ENCODE measurements at places on chromosomes 4 and X.

DNA sequence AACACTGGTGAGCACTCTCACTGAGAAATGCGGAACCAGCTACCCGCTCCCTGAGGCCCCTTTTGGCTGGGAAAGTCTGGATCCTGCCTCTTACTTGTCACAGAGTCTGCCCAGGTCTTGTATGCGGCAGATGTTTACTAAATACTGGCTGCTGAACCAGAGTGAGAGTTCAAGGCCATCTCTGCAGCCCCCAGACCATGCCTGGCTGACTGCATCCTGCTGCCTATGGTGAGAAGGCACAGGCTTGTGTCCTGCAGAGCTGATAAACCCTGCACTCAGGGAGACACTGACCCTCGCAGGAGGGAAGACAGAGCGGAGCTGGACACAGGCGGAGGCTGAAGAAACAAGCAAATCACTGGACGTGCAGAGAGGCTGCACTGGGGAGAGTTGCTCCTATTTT, 46.5 kb downstream of the JAKMIP1 start:
- DNase-seq: no peak

DNA sequence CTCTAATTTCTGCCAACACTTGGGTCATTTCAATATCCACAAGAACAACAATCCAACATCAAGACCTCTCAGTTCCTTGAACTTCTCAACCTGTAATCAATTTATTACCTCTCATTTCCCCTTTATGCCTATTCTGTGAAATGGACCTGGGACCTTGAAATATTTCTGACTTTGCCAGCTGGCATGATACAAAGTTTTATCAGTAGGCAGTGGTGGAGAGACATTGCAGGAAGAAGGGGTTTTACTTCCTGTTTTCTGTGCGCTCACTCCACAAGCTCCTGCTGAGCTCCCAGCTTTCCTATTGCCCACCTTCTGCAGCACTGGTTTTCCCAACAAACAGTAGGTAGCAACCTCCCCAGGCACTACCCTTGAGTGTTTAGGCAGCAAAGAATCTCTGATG, 3.5 kb upstream of the ARHGEF6 start:
- no peak for DNase-seq

- DNase-seq: no peak
These were observed 669 bp downstream of the TMEM150C start for GRCh38 chr4:82560853-82561785.

GRCh38 chrX:110284159-110284558, 33.7 kb downstream of the AMMECR1 start:
- DNase-seq: no peak

DNA sequence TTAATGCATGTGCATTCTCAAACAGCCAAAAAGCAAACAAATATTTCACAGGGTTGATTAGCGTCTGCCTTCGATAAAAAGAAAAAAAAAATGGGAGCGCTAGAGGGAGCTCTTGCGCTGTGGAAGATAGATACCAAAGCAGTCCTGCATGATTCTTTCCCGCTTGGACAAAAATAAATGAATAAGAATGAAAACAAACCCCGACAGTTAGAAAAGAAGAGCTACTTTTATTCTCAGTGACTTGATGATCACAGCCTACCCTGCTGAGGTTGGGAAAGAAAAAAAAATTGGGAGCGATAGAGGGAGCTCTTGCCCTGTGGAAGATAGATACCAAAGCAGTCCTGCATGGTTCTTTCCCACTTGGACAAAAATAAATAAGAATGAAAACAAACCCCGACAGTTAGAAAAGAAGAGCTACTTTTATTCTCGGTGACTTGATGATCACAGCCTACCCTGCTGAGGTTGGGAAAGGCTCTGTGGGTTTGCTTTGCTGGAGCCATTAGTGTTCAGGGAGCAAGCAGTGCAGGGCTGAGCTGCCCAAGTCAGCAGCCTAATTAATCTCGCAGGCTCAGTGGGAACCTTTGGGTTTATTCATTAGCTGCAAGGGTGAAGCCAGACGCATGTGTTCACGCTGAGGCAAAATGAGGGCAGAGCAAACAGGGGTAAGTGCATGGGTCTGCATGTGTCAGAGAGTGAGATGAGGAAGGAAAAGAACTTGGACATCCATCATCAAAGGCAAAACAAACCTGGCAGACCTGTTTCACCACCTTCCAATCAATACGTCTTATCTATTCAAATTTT, 249.3 kb upstream of the PRKX start:
- no peak for DNase-seq

- DNase-seq: no peak
These were observed 63.8 kb upstream of the HPRT1 start for GRCh38 chrX:134396174-134396573.

- DNase-seq: peak; percentile 69
These were observed 14.5 kb downstream of the SPACA5 start for GRCh38 chrX:48021026-48021900.

GRCh38 chrX:42123369-42123768, 200.0 kb upstream of the CASK start:
- no peak for DNase-seq

GRCh38 chrX:54785901-54786300, 12.2 kb downstream of the ITIH6 start:
- no peak for DNase-seq

- peak; percentile 11 for DNase-seq
These were observed at the start of gene CPE for GRCh38 chr4:165378745-165379677. CPE (plus strand) TSS chr4:165379008; CDS start chr4:165379222, 214 bp downstream.

- DNase-seq: no peak
These were observed 133.0 kb downstream of the PARM1 start for GRCh38 chr4:75065909-75066308.

DNA sequence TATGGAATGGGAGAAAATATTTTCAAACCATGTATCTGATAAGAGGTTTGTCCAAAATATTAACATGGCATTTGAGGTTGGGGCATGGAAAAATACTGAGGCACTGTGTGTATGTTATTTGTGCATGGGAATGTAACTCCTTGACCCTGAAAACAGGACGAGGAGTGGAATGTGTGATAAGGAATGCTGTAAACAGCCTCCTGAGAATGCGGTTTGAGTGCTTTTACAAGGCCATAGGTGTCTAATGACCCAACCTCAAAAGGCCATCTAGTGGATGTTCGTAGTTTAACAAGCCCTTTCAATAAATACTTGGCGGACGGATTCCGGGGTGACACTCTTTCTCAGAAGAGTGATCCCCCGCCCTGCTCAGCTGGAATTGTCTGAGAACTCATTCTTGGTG, 162.9 kb upstream of the USP9X start:
- DNase-seq: no peak

DNA sequence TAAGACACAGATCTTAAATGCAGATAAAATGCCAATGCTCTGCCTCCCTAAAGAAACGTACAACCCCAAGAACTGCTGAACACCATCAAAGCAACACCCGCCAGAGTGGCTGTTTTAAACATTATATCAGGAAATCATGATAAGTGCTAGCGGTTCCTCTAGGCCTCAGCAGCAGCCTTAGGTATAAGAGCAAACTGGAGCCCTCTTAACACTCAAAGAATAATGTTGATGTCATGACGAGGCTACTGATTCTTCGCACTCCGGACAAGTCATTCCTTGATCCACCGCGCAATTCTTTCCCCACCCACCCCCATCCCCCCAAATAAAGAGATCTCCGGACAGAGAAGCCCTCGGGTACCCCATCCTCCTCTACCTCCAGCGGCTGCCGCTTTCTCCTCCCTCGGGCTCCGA, 507 bp downstream of the LIN54 start:
- no peak for DNase-seq

DNA sequence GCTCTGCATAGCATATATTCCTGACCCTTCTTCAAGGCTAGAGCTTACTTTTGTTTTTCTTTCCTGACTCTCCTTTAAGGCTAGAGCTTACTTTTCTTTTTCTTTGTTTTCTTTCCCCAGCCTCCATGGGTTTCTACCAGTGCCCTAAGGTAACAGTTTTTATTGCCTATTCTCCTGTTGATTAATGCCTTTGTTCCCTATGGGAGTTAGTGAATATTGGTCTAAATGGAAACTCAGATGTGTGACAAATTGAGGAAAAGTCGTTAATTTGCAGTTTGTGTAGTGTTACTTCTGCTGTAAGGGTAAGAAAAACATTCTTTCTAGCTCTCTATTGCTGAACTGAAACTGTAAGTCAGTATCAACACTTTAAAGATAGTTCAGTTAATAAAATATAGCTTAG, 358.7 kb downstream of the IL15 start:
- no peak for DNase-seq

Measured in stimulated activated CD4-positive, alpha-beta T cell treated with anti-CD3 and anti-CD28 coated beads, Interleukin-12 subunit alpha, Interleukin-12 subunit beta, amount 100 ng/mL, for 24 hours (primary cell).